PC-3 (cell line): ENCODE measurements at places on chromosomes 2 and 18.

GRCh38 chr2:207352978-207353671, 176.6 kb upstream of the CREB1 start:
- no peak overlapping the region for H3K27ac ChIP-seq
- no peaks in the 10 kb centered on the region for H3K36me3 ChIP-seq
- H3K4me1 ChIP-seq, result no peaks in the 10 kb centered on the region
- H3K4me3 ChIP-seq, result no peak overlapping the region

DNA sequence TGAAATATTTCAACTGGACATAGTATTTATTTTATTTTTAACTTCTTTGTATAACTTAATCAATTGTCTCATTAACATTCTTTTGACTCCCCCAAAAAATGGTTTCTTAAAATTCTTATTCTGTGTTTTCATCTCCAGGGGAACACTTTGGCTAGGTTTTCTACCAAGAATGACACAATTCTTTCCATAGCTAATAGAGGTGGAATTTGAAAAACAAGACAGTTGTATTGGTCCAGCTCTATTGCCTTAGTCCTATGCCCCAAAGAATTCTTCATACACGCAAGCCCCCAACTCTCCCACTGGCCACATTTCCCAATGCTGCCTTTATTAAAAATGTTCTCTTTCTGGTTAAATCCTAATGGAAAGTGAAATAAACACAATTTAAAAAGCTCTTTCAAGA, 104.7 kb upstream of the PKDCC start:
- H3K4me3 ChIP-seq, result no peak overlapping the region
- H3K4me1 ChIP-seq, result peaks cover 10% of the 10 kb centered on the region
- H3K27ac ChIP-seq, result no peak overlapping the region

- no peaks in the 10 kb centered on the region for H3K36me3 ChIP-seq
- no peak overlapping the region for H3K4me3 ChIP-seq
- H3K27me3 ChIP-seq, result no peaks in the 10 kb centered on the region
- no peaks in the 10 kb centered on the region; the same call in 1 of the 2 replicates for H3K4me1 ChIP-seq
- DNase-seq, result no peak
- H3K27ac ChIP-seq, result no peak overlapping the region
Measured at GRCh38 chr2:40325116-40325515, 126.8 kb downstream of the SLC8A1 start.

GRCh38 chr18:46891742-46892214, 25.5 kb downstream of the PIAS2 start:
- no peak overlapping the region for H3K4me3 ChIP-seq
- no peak for DNase-seq
- H3K27ac ChIP-seq, result no peak overlapping the region

GRCh38 chr18:67517444-67517765, 885 bp upstream of the DSEL start:
- peak overlapping the region; percentile 74 for H3K4me3 ChIP-seq
- DNase-seq, result no peak
- peak overlapping the region; percentile 16 for H3K27ac ChIP-seq
- peaks cover 26% of the 10 kb centered on the region for H3K4me1 ChIP-seq

GRCh38 chr18:79582978-79583377, 96.6 kb upstream of the CTDP1 start:
- H3K27me3 ChIP-seq, result no peaks in the 10 kb centered on the region
- H3K27ac ChIP-seq, result no peak overlapping the region
- H3K36me3 ChIP-seq, result no peaks in the 10 kb centered on the region
- no peaks in the 10 kb centered on the region for H3K4me1 ChIP-seq
- no peak overlapping the region for H3K4me3 ChIP-seq

DNA sequence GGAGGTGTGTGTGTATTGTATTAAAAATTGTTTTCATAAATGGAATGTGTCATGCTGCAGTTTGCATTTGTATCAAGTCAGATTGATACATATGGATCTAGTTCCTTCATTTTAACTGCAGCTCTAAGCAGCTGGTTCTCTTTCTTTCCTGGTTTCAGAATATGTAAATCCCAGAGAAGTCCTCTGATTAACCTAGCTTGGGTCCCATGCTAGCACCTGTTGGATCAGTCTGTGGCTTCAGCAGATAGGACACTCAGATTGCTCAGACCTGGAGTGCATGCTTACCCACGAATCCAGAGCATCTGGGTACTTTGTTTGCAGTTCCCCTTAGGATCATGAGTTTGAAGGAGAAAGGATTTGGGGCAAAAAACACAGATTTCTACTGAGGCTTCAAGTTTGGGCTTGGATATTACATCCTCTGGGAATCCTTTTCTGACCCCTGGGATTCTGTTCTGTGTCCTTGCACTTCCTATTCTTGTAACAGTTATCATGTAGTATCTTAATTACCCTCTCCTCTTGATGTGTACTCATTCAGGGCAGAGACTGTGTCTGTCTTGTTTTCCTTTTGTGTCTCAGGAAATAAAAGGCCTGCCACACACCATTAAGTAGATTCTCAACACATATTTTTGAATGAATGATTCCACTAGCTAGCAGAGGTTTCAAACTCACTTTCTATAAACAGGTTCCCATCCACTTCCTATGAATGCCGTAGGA, 142.1 kb downstream of the PHLPP1 start:
- no peaks in the 10 kb centered on the region for H3K27me3 ChIP-seq
- H3K4me3 ChIP-seq, result no peak overlapping the region
- no peak overlapping the region for H3K27ac ChIP-seq
- peaks cover 8% of the 10 kb centered on the region for H3K4me1 ChIP-seq

- peak overlapping the region; percentile 82 for H3K27ac ChIP-seq
- DNase-seq, result peak; percentile 13
- H3K4me1 ChIP-seq, result peaks cover 66% of the 10 kb centered on the region
- no peak overlapping the region for H3K4me3 ChIP-seq
Measured at GRCh38 chr18:48993586-48993985, 42.8 kb upstream of the SMAD7 start.

- peaks cover 78% of the 10 kb centered on the region for H3K27me3 ChIP-seq
- no peak for DNase-seq
- H3K4me1 ChIP-seq, result no peaks in the 10 kb centered on the region
- no peaks in the 10 kb centered on the region for H3K36me3 ChIP-seq
- H3K27ac ChIP-seq, result no peak overlapping the region
Measured at GRCh38 chr18:76496194-76496890, 1.3 kb upstream of the ZNF516 start.

DNA sequence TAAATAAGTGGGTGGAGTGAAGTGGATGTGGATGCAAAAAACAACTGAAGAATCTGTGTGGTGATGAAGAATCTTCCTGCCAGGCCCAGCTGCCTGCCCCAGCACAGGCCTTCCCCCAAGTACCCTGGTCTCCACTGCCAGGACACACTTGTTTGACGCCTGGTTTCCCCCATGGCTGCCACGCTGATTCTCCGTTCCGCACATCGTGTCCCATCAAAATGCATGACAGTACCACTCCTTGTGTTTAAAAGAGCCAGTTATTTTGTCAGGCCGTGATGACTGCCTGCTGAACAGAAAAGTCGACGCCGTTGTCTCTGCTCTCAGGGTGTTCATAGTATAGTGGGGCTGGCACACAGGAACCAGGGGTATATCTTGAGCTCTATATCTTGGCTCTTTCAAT, 50.3 kb upstream of the KYNU start:
- H3K4me3 ChIP-seq, result no peak overlapping the region
- no peaks in the 10 kb centered on the region; the same call in 1 of the 2 replicates for H3K4me1 ChIP-seq
- no peak overlapping the region for H3K27ac ChIP-seq
- H3K27me3 ChIP-seq, result no peaks in the 10 kb centered on the region
- no peaks in the 10 kb centered on the region for H3K36me3 ChIP-seq

DNA sequence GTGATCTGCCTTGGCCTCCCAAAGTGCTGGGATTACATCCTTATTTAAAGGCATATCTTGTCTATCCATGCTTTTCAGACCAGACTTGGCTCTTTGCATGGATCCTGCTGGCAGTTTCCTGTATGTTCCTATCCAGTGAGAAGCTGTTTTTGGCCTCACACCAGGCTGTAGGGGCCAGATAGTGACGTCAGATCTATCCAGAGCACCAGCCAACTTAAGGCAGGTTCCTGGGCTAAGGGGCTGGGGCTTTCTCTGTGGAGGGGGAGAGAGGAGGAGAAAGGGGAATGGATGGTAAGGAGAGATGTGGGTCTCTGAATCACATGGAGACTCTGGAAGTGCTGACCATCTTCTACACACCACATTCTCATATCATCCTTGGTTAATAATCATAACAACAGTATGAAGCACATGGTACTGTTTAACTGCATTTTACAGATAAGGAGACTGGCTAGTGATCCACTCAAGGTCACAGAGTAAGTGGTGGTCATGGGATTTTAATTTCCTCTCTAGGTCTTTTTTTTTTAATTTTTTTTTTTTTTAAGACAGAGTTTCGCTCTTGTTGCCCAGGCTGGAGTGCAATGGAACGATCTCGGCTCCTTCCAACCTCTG, 2.0 kb upstream of the FAM117B start:
- DNase-seq, result no peak
- no peaks in the 10 kb centered on the region for H3K36me3 ChIP-seq
- no peaks in the 10 kb centered on the region for H3K27me3 ChIP-seq
- no peak overlapping the region for H3K27ac ChIP-seq
- peaks cover 20% of the 10 kb centered on the region for H3K4me1 ChIP-seq

- no peaks in the 10 kb centered on the region for H3K4me1 ChIP-seq
- H3K27ac ChIP-seq, result no peak overlapping the region
- H3K27me3 ChIP-seq, result no peaks in the 10 kb centered on the region
- no peak for DNase-seq
Measured at GRCh38 chr2:190512539-190513095, 21.9 kb downstream of the NEMP2 start.

- H3K4me3 ChIP-seq, result peak overlapping the region; percentile 85
- peak; percentile 63 for DNase-seq
- no peaks in the 10 kb centered on the region for H3K36me3 ChIP-seq
- H3K27me3 ChIP-seq, result no peaks in the 10 kb centered on the region
- H3K27ac ChIP-seq, result peak overlapping the region; percentile 71
Measured at GRCh38 chr2:64750001-64750816, 96.5 kb upstream of the SERTAD2 start.

GRCh38 chr2:36711741-36712314, 15.3 kb downstream of the VIT start:
- no peak for DNase-seq
- H3K4me1 ChIP-seq, result peaks cover 9% of the 10 kb centered on the region
- H3K4me3 ChIP-seq, result no peak overlapping the region
- no peaks in the 10 kb centered on the region for H3K36me3 ChIP-seq
